ENCODE measurements at places on chromosomes 6 and 20. TPM values are rescaled to one million over a fixed set of nuclear protein-coding genes. Genes with fewer than 3 reads are reported as not detected.

Gene HLA-G
- total RNA-seq = not detected

Gene SNAP91
- 0.57 TPM for total RNA-seq

Gene DCBLD1
- total RNA-seq = 12.4 TPM

Gene TLDC2
- total RNA-seq = not detected

Gene GTPBP2
- 120 TPM for total RNA-seq

Gene SASH1
- total RNA-seq = 21.7 TPM

Gene CCR6
- total RNA-seq = not detected

Gene PBOV1
- not detected for total RNA-seq

Gene ZNF831
- not detected for total RNA-seq

Gene SCRT2
- total RNA-seq = not detected

Gene PPP1R14C
- 2.4 TPM for total RNA-seq

Gene PDYN
- total RNA-seq = not detected

Gene LY6G5C
- not detected for total RNA-seq

Gene NINL
- 2.7 TPM for total RNA-seq

Gene PLA2G7
- 2.5 TPM for total RNA-seq

Gene SYCP2
- 1.5 TPM for total RNA-seq

Gene TNFRSF21
- total RNA-seq = 37.5 TPM

Gene EPPIN
- not detected for total RNA-seq

Gene CTAGE9
- total RNA-seq = not detected

Gene USP49
- 1.8 TPM for total RNA-seq

Gene TFAP2C
- total RNA-seq = 72.8 TPM

Gene LTV1
- 37.5 TPM for total RNA-seq

Gene LTA
- not detected for total RNA-seq

Gene GABRR2
- 0.24 TPM for total RNA-seq

Gene CCN2
- 43.2 TPM for total RNA-seq

Gene WFDC2
- 1.1 TPM for total RNA-seq

Gene MLIP
- total RNA-seq = 0.49 TPM

Gene REV3L
- total RNA-seq = 23.4 TPM

Gene ENPP4
- total RNA-seq = 0.93 TPM

Gene CALHM6
- 0.82 TPM for total RNA-seq

Gene UBE2C
- total RNA-seq = 200 TPM

Gene SOBP
- 4.1 TPM for total RNA-seq

Gene JAG1
- total RNA-seq = 27.2 TPM

Gene VGLL2
- 0.58 TPM for total RNA-seq

Gene PPIL1
- total RNA-seq = 20.5 TPM

Gene ASIP
- not detected for total RNA-seq

Gene VSX1
- total RNA-seq = not detected

Gene HMGN3
- total RNA-seq = 58.0 TPM

Gene TFAP2A
- 12.1 TPM for total RNA-seq

Gene POLH
- total RNA-seq = 8.1 TPM

Gene OPN5
- total RNA-seq = not detected

Gene MRPS10
- total RNA-seq = 33.8 TPM

Gene CYB5R4
- 9.4 TPM for total RNA-seq

Gene LRRC73
- 1.9 TPM for total RNA-seq

Gene BPIFB2
- total RNA-seq = not detected

Gene TMEM181
- 17.7 TPM for total RNA-seq

Gene ACTL10
- total RNA-seq = 9.6 TPM

Gene ANKRD6
- 2.7 TPM for total RNA-seq

Gene TGM3
- total RNA-seq = not detected

Gene FAM83C
- not detected for total RNA-seq

Gene TUBB2B
- 10.9 TPM for total RNA-seq

Gene OLIG3
- not detected for total RNA-seq

Gene SLC22A1
- total RNA-seq = 0.05 TPM

Gene C20orf202
- not detected for total RNA-seq

Gene TP53TG5
- 1.1 TPM for total RNA-seq

Gene MRPS18A
- total RNA-seq = 79.6 TPM
